Thoracic aorta (tissue), 2 donors: ENCODE measurements at places on chromosomes 12 and 14. TPM values are rescaled to one million over a fixed set of nuclear protein-coding genes. Genes with fewer than 3 reads are reported as not detected.

- DNase-seq: no peak
Measured at GRCh38 chr12:110531741-110532333, 29.7 kb downstream of the RAD9B start.

DNA sequence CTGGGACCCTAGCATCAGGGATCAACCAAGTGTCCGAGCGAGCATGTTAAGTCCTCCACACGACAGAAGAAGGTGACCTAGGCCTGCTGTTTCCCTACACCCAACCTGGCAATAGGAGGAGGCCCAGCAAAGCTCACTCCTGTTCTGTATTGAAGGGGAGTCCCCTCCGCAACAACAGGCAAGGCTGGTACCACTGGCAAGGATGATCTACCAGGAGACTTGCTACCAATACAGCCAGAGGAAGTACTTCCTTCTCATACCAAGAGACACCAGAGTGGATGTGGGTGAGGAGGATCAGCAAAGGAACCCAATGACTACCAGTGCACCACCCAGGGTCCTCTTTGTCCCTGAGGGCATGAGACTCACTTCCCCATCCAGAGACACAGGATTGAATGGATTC, 4.9 kb downstream of the KLRC1 start:
- DNase-seq: no peak

DNA sequence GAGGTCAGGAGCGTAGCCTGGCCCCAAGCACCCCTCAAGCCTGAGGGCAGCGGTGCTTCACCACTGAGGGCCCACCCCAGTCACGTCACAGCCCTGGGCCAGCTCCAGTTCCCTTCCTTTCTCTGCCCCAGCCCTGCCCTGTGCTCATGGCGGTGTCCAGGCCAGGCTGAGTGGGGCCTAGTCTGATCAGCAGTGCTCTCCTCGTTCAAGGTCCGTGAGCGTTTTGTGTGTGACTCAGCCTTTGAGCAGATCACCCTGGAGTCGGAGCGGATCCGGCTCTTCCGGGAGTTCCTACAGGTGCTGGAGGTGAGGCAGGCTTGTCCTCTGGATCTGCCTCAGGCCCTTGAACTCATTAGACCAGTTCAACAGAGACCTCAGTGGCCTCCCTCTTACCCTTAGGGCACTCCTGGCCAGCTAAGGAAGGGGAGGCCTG, 19.0 kb downstream of the PRPF40B start:
- no peak for DNase-seq

GRCh38 chr12:39505023-39505422, 62.1 kb upstream of the KIF21A start:
- DNase-seq: no peak

DNA sequence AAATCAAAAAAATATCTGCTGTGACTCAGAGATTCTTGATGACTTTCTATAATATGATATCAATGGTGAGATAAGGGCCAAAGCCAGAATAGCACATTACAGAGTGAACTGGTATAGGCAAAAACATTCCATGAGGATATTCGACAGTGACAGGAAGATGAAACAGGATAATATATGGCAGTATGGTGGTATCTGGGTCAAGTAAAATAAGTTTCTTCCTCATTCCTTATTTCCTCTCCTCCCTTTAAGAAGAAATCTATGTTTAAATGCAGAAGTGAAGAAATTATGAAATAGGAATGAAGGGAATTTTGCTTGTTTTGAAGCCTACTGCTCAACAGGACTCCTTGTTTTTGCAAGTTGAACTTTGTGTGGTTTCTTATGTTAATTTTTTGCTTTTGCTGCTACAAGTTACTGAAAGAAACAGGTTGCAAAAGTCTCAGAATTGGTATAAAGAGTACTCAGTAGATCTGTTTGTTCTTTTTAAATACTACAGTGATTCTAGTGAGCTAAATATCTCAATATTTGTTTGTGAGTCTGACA, 7.0 kb downstream of the ACSS3 start:
- no peak for DNase-seq

DNA sequence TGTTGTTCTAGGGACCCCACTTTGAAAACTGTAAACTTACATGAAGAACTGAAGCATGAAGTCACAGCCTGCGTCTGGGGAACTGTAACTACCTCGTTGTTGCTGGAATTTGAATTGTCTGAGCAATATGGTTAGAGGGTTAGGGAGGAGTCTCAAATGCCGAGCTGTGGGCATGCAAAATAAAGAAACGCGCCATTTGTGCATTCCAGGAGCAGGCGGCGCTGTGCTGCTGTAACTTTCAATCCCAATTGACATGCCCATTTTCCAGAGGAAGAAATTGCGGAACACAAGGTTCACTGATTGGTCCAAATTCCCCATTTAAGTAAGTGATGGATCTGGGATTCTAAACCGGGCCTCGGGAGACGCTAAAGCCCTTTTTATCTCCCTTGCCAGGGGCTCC, 61.3 kb downstream of the ZNF664 start:
- no peak for DNase-seq

- DNase-seq: no peak
Measured at GRCh38 chr12:131636940-131637750, 73.7 kb upstream of the SFSWAP start.

The CISTR gene
- total RNA-seq: not detected

The KLHL33 gene
- total RNA-seq: 0.42 TPM

The NANOG gene
- 0.35 TPM for total RNA-seq
